NCI-H1436 treated with DMSO at 0.1 percent for 48 hours (cell line): ENCODE measurements at places on chromosomes 6 and 20.

DNA sequence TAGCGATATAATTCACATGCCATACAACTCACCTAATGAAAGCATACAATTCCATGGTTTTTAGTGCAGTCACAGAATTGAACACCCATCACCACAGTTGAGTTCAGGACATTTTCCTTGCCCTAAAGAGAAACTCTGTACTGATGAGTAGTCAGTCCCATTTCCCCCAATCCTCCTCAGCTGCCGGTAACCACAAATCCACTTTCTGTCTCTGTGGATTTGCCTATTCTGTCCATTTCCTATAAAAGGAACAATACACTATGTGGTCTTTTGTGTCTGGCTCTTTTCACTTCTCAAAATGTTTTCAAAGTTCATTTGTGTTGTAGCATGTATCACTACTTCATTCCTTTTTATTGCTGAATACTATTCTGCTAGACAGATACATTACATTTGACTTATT lies 67.9 kb upstream of the TGM3 start:
- DNase-seq, result no peak

DNA sequence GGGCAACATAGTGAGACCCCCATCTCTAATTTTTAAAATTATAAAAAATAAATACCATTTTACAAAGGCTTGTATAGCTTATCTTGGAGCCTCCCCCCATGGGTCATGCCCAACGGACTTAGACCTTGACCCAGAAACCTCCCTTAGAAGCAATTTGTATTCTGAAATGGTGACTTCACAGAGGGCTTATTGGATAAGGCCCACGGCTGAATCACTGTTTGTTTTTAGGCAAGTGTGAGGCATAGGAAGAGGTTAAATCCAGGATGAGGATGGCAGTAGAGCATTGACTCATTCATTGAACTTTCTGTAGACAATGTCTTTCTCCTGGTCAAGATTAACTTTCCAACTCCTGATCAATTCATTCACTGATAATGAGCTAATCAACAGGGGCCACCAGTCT lies 6.2 kb upstream of the SNAI1 start:
- no peak for DNase-seq

DNA sequence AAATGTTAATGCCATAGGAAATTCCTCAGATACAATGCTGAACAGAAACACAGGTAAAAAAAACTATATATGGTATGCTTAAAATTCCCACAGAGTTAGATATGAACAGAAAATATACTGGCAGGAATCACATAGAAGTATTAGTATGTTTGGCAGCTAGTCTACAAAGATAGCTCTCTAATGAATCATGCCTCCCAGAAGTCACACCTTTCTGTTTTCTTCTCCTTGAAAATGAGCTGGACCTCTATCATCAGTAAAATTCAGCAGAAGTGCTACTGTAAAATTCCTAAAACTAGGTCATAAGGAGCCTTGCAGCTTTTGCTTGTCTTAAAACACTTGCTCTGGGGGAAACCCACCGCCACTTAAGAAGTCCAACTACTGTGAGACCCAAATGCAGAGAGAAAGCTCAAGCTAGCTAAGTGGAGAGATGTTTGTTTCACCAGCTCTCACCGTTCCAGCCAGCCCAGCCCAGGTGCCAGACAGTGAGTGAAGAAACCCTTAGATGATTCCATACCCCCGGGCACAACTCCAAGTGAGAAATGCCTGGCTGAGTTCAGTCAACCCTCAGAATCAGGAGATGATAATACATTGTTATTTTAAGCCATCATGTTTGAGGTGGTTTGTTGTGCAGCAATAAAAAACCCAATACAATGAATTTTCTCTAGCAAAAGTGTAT lies 43.0 kb downstream of the TSPYL4 start:
- no peak for DNase-seq

DNA sequence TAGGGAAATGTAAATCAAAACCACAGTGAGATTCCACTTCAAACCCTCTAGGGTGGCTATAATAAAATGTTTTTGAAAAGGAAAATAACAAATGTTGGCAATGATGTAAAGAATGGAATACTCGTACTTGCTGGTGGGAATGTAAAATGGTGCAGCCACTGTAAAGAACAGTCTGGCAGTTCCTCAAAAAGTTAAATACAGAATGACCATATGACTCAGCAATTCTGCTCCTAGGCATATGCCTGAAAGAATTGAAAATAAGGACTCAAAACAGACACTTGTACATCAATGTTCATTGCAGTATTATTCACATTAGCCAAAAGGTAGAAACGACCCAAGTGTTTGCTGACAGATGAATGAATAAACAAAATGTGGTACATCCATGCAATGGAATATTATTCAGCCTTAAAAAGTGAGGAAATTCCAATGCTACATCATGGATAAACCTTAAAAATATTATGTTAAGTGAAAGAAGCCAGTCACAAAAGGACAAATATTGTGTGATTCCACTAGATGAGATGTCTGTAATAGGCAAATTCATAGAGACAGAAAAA lies 10.2 kb upstream of the RNF114 start:
- no peak for DNase-seq

DNA sequence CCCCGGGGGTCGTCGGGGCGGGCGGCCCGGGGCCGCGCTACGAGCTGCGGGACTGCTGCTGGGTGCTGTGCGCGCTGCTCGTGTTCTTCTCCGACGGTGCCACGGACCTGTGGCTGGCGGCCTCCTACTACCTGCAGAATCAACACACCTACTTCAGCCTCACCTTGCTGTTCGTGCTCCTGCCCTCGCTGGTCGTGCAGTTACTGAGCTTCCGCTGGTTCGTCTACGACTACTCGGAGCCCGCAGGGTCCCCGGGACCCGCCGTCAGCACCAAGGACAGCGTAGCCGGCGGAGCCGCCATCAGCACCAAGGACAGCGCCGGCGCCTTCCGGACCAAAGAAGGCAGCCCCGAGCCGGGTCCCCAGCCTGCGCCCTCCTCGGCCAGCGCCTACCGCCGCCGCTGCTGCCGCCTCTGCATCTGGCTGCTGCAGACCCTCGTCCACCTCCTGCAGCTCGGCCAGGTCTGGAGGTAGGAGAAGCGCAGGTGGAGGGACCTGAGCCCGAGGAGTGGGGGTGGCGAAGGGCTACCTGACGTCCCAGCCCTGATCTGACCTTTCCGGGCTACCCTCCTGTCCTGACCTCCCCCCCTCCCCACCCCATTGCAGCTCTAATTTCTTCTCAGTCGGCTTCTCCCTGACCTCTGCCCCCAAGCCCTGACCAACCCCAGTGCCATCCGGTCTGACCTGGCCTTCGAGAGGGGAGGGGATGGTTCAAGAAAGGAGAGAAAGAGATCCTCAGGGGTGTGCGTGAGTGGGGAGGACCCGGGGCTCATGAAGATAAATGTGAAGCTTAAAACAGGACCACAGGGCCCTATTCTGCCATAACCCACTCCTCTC lies 558 bp downstream of the XKR7 start:
- DNase-seq, result no peak

DNA sequence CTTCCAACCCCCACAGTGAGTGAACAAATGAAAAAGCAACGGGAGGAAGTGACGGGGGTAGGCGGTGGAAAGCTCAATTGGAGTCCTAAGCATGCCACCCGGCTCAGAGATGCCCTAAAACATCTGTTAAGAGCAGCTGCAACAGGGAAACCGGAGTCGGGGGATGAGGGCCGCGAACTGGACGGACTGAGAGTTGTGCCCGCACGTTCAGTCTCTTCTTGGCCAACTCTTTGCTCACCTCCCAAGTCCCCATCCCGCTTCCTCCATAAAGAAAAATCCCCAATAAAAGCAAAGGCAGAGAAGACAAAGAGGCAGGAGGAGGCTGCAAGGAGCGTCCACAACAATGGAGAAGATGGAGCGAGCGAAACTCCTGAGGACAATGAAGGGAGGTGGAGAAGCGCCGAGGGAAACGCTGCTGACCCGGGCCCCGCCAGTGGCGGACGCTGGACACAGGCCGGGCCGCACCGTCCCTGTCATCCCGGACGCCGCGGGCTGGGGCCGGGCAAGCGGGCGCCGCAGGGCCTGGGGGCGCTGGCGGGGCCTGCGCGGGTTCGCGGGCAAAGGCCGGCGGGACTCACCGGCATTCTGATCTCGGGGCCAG lies 600 bp downstream of the SEC63 start:
- DNase-seq, result no peak

- no peak for DNase-seq
Observed at GRCh38 chr6:41741625-41742490, 5.3 kb downstream of the PGC start.

GRCh38 chr6:40733770-40734396 lies 146.7 kb upstream of the LRFN2 start:
- no peak for DNase-seq

DNA sequence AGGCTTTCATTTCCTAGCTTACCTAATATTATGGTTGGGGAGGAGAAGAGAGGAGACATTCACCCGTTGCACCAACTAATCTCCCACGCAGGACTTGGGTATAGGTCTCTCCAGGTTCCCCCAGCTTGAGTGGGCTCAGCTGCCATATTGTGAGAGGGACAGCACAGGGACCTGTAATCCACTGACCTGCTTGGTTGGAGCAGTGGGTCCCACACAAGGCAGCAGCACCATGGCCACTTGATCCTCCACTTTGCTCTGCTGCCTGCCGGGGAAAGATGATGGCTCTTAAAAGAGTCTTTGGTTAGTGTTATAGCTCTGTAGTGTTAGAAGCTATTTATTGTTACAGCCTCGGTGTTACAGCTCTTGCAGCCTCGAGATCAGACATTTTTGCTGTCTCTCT lies 22.5 kb upstream of the ECHDC1 start:
- no peak for DNase-seq

DNA sequence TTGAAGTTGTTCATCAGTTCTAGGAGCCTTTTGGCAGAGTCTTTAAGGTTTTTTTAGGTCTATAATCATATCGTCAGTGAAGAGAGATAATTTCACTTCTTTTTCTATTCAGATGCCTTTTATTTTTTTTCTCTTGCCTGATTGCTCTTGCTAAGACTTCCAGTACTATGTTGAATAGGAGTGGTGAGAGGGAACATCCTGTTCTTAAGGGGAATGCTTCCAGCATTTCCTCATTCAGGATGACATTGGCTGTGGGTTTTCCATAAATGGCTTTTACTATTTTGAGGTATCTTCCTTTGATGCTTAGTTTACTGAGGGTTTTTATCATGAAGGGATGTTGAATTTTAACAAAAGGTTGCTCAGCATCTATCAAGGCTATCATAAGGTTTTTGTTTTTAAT lies 109.5 kb downstream of the CLVS2 start:
- DNase-seq, result no peak

DNA sequence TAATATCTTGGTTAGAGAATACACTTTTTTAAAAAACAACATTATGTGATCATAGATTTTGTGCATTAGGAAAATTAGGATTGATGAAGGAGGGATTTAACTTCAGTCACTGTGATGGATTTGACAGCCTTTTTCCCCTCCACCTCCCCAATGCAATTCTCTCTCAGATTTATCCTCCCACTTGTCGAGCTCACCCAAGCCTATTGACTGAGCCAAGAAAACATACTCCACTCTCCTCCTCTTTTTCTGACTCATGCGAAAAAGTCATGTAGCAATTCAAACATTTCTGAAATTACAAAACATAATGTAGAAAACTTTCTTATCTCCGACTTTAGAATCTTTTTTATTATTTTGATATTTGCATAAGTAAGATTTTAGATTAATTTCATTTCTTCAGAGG lies 24.1 kb downstream of the KLHL32 start:
- no peak for DNase-seq
